ENCODE measurements at places on chromosomes 12 and 14. TPM values are rescaled to one million over a fixed set of nuclear protein-coding genes. Genes with fewer than 3 reads are reported as not detected.

GRCh38 chr14:96097752-96098151, 58.6 kb downstream of the C14orf132 start:
- no peak for DNase-seq

DNA sequence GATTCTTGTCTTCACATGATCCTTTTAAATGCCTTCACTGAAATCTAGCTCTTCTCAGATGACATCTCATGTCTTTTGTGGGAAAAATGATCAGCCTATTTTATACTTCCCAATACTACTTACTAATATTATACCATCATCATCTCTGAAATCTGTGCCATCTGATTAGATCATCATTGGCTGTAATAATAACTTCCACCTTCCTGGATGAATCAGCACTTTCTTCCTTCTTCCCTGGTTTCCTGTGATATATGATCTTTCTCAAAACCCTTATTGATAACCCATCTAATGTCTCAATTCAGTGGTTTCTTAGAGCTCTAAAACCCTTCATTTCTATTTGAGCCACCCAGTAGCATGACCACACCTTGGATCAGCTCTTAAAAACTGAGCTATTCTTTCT, 30.9 kb downstream of the GPR137C start:
- DNase-seq = no peak

DNA sequence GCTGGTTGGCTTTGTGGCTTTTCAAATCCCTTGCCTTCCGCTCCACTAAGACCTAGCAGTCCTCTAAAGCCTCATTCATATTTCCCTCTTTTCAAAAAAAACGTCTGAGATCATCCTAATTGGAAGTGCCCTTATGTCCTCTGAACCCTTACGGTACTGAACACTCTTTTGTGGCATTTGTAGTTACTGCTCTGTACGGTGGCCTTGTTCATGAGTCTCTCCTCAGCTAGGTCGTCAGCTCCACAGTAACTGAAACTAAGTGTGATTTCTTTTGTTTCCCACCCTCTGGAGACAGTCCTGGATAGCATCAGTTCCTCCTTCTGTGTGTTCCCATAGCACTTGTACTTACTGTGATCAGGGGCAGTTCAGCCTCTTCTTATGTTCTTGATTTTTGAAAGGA, 49.7 kb downstream of the DAAM1 start:
- DNase-seq = no peak

GRCh38 chr14:59283361-59283760, 94.9 kb downstream of the DAAM1 start:
- no peak for DNase-seq

DNA sequence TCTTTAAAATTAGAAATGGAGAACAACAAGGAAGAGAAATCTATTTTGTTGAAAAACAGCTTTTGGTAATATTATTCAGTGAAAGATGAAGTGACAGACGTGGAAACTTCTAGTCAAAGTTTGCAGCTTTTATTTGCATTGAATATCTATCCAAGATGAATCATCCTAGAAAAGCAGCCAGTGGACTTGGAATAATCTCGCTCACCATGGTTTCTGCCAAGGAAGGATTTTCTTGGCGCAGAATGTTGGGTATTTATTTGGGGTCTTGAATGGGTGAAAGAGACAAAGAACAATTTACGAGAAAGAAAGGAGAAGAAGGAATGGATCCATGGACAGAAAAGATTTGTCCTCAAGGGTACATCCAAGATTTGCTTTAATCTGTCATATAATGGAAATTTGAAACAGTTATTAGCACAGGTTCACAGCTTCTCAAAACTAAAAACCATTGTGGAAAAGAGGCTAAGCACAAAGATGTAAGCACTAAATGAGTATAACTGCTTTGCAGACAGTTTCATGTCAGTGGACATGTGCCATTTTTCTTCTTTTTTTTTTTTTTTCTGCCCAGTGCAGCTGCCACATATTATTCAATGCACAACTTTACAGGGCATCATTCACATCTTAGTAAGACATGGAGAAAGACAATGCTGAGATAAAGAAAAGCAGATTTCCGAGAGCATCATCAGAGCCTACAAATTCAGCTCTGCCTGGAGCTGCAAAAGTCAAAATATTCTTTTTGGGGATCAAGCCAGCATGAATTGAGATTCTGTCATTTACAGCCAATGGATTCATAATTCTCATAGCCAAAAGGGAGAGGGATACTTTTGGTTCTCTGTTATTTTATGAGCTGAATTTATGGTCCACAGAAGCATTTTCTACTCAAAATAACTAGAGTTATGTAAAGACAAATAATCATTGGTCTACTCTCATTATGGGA, 333.7 kb downstream of the DAD1 start:
- DNase-seq = no peak

DNA sequence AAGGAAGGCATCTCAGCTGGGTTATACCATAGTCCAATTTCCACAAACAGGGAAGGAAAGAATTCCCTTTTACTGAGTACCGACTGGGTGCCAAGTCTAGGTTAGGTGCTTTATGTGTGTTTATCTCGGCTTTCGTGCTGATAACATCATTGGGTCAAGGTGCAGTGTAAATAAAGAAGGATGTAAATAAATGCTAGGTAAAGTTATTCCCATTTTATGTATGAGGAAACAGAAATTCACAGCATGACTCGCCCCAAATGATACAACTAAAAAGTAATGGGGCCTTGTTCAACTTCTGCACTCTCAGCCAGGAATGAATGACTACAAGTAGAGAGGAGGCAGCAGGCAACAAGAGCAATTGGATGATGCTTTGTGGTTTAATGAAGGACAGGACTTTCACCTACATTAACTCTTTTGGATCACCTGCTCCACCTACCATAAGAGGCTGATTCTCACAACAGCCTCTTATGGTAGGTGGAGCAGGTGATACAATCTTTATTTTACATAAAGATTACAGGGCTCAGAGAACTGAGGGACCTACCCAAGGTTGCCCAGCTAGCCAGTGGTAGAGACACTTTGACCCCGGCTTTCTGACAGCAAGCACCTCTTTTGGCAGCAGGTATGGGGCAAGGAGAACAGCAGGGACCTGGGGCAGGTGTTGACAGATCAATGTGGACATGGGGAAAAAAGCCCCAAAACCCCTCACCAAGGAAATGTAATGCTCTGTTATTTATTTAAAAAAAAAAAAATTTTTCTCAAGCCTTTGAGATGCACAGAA, 213.4 kb upstream of the NUDT4 start:
- peak; percentile 80 for DNase-seq

DNA sequence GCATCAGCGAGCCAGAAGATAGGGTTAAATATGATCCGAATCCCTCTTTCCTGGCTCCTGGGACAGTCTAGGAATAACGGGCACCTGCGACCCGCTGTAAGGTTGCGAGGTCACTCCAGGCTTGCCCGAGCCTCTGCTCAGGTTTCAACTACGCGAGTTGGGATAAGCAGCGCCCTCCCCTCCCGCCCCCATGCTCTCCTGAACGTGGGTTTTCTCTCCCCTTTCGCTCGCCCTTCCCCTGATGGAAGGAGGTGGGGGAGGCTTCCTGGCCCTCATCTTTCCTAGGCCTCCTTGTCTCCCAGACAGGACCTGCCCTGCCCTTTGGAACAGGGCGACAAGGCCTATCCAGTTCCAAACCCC, 753 bp upstream of the ATP5MC2 start:
- DNase-seq = no peak

GRCh38 chr14:99821519-99822508, 28.6 kb downstream of the EML1 start:
- DNase-seq = peak; percentile 80

GRCh38 chr14:94761997-94762377, 7.9 kb downstream of the GSC start:
- no peak for DNase-seq

GRCh38 chr12:56178347-56178746, 10.9 kb downstream of the SMARCC2 start:
- no peak for DNase-seq

- DNase-seq = peak; percentile 19
Measured at GRCh38 chr14:90382491-90383125, 14.2 kb upstream of the CALM1 start.

The B4GALNT3 gene
- total RNA-seq = 8.0 TPM

The ERP27 gene
- total RNA-seq = 33.4 TPM

The KRT8 gene
- total RNA-seq = 2,962 TPM
